CD4-positive, alpha-beta T cell treated with Interleukin-17A for 4 hours (primary cell): ENCODE measurements at places on chromosomes 6 and 20.

- no peak for DNase-seq
Measured at GRCh38 chr6:11495565-11496145, 41.9 kb upstream of the TMEM170B start.

DNA sequence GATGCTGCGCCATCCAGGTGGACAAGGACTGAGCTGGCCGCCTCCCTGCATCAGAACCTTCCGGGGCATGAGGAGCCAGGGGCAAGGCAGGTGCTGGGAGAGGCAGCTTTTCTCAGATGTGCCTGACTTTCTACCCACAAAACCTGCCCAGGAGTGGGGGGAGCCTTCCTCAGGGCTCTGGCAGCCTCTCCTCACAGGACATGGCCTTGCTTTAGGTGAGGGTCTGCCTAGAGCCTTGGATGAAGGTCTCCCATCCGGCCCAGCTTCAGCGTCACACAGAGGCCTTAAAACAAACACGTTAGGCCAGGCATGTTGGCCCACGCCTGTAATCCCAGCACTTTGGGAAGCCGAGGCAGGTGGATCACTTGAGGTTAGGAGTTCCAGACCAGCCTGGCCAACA, 7.4 kb downstream of the BCAS4 start:
- no peak for DNase-seq

- DNase-seq = no peak
Measured at GRCh38 chr6:32553037-32553742, 23.1 kb upstream of the HLA-DRB5 start.

DNA sequence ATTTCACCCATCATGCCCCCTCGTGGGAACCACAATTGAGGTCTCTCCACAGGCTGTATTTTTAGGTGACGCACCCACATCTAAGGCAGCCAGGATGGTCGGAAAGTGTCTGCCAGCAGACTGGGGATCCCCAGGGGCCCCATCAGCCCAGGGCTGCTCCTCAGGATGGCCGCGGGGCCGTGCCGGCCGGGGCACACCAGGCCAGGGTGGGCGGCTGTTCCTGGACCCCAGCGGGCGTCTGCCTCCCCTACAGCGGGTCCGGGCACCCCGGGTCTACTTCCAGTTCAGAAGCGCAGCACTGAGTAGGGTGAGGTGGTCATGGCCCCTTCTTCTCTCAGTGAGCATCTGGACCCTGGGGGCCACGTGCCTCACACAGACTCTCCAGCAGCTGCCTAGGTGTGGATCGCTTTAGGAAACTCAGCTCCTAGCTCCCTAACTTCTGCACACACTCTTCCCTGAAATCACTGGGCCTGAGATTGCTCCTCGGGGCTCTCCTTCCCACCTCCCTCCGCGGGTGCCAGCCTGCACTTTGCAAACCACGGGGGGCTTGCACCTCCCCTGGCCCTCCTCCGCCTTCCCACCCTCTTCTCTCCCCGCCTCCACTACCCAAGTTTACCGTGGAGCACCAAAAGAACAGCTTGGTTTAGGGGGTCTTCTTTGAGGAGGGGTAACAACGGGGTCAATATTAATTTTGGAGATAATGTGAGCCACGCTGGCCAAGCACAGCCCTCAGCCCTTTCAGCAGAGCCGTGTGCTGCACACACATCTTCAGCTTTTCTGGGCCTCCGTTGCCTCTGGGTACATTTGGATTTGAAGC, 14.2 kb upstream of the FOXC1 start:
- no peak for DNase-seq

GRCh38 chr6:138393871-138394783, 9.9 kb upstream of the HEBP2 start:
- DNase-seq = no peak

- DNase-seq = no peak
Measured at GRCh38 chr6:50661636-50662035, 51.7 kb upstream of the TFAP2D start.

DNA sequence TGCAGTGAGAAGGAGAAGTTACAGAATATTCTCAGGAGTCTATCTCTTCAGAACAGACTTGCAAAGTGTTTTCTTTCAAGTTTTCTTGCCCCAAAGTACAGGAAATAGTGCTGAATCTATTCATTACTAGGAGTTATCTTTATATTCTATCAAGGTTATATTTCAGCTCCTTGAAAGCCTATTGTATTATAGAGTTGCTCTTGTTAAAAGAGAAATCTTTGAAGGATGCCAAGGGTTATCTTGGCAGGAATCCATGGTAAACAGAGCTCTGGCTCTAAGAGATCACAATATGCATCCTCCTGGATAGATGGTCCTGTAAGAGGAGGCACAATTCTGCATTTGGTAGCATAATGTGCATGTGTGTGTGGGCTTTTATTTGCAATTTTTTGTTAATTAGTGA, 21.2 kb upstream of the SNRPB2 start:
- DNase-seq = no peak
